ENCODE measurements at places on chromosomes 4 and X.

GRCh38 chr4:180967936-180968335, 1275.3 kb upstream of the TENM3 start:
- no peak for DNase-seq

- DNase-seq, result no peak
These were observed 12.7 kb downstream of the MSANTD1 start for GRCh38 chr4:3261411-3262207.

GRCh38 chr4:84718699-84719098, 135.8 kb downstream of the CDS1 start:
- DNase-seq, result no peak

GRCh38 chr4:168045354-168045753, 47.0 kb upstream of the ANXA10 start:
- no peak for DNase-seq

DNA sequence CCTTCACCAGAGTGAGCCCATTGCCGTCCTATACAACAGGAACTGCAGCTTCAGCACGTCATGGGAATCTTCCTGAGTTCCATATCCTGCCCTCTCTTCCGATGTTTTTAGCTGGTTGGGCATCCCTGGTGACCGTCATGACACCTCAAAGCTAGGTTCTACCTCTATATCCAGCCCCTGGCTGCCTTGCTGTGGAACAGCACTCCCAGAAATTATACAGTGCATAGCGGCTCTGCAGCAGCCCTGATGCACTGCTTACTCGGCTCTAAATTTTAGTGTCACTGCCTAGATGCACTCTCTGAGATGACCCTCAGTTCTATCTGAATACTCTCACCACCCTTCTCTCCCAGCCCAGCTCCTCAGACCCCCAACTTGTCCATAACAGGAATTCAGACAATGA, 44.3 kb downstream of the ARHGEF38 start:
- DNase-seq, result no peak

- DNase-seq, result no peak
These were observed 728.9 kb downstream of the PCDH18 start for GRCh38 chr4:136803433-136803832.

DNA sequence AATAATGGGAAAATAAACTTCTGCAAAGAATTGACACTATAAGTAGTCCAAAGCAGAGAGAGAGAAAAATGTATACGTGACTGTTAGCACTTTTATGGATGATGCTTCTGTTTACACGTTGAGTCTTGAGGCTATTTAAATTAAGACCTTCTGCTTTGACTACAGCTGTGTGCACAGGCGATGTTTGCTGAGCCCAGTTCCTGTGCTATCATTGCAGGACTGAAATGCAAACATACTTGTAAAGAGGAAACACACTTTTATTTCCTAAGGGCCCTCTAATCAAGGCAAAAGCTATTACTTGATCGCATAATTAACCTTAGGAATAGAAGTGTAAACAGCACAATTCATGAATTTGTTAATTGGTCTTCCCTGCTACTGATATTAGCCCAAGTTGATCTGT, 226.9 kb downstream of the FBXW7 start:
- DNase-seq, result no peak

DNA sequence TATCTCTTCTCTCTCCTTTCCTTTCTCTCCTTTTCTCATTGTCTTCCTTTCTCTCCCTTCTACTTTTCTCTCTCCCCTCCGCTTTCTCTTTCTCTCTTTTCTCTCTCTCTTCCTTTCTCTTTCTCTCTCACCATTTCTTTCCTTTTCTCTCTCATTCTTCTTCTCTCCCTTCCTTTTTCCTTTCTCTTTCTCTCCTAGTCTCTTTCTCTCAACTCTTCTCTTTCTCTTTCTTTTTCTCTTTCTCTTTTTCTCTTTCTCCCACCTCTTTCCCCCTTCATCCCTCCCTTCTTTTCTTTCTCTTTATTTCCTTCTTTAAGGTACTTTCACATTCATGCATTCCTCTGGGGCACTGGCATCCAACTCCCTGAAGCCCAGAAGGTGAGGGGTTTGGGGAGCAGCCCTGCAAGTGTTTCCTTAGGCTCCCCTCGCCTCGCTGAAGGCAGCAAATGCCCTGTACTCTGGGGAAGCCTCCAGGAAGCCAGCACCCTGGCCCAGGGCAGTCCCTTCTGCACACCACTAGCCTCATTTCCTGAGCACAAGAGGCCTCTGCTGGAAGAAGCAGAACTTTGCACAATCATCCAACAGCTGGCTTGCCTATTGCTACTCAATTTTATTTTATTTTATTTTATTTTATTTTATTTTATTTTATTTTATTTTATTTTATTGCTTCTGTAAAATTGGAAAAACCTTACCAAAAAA, 124.2 kb downstream of the NFKB1 start:
- DNase-seq, result no peak

GRCh38 chr4:139265654-139266053, 14.4 kb downstream of the MGARP start:
- DNase-seq, result no peak

GRCh38 chr4:15232366-15233263, 195.2 kb upstream of the C1QTNF7 start:
- DNase-seq, result no peak

DNA sequence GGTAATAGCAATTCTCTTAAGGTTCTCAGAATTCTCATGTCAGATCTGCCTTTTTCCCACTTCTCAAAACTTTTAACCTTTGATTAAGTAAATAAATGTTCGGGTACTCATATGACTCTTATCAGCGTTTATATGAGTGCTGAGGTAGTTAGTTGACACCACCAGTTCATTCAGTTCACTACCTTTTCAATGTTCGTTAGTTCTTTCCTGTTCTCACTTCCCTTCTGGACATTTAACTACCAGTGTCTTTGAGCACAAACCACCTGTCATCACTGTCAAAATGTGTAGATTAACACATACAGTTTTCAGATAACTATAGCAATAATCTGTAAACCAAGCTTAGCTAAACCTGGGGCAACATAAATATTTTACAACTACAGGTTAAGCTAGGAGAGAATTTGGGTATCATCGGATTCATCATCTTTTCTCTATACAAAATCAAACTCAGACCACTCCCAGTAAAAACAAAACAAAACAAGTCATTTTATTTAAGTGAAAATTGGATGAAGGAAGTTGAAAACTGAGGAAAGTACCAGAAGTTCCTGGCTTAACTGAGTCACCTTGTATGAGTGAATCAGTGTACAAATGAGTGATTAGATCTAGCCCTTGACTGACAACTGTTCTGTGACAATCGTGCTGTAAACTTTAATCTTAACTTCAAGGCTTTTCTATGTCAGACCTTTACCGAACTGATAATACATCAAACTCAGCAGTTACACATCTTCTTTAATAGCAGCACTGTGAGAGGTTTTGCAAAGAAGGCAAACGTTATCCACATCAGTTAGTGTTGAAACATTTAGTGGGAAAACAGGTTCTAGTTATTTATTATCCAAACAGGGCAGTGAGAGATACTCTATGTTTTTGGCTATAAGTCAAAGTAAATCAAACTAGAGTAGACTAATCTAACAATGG, 41.9 kb downstream of the ARHGEF38 start:
- DNase-seq, result no peak

DNA sequence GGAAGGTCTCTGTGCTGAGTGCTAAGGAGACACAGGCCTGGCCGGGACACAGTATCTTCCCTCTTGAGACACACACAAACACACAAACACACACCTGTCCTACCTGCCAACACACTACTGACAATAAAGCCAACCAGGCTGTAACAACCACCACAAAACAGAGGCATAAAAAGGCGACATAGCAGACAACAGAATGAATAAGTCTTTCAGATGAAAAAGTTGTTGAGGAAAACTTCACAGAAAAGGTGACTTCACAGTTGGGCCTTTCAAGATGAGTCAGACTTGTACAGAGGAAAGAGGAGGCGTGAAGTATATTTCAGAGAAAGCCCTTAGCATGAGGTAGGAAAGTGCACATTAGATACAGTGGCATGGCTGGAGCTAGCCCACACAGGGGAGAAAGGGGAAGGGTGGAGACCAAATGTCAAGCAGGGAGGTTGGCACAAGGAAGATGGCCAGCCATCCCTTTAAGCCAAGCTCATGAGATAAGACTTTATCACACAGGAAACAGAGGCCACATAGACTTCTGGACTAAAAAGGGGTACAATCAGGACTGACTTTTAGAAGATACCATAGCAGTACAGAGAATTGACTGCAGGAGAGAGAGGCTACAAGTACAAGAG, 54.0 kb downstream of the SLC9A7 start:
- no peak for DNase-seq

DNA sequence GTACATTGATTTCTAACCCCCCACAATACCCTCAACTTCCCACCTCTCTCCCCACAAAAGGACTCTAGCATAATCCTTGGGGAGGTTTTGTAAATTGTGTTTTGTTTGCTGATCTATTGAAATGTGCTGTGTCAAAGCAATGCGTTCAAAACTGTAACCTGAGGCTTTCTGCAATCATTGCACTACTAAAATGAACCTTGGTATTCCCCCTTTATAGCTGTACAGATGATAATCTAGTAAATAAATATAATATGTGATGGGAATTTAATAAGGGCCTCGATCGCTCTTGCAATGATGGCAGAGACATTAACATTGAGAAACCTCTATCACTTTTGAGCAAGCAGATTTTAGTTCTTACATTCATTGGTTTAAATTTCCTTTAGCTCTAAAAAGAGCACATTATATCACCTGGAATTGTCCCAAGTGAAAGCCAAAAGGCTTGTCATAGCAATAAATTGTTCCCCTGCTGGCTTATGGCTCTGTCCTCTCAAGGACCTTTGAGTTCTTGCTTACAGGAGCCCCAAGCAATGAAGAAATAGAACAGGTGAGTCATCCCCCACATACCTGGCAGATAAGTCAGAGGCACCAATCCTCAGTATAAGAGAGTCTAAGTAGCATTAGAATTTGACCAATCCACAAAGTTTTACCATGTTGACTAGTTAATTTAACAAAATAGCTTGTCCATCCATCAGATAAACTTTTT, 18.4 kb upstream of the ACE2 start:
- no peak for DNase-seq

GRCh38 chrX:46446727-46447378, 98.4 kb downstream of the ZNF674 start:
- DNase-seq, result peak; percentile 89

DNA sequence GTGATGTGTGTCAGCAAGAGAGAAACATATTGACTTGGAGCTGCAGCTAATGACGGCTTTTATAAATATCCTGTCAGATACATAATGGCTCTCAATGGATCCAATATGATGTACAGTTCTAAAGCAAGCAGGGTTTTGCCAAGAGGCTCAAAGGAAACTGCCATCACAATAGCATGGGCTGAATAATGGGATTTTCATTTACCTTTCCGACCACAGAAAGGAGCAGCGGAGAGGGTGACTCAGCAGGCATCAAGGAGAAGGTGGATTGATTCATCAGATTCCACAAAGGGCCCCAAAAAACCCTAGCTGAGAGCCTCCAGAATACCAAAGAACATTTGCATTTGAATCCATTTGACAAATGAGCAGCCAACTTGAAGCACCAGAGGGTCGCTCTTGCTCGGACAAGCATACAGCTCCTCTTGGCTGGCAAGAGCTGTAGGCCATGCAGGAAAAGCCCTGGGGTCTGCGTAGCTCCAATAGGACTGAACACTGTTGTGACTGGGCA, 355.7 kb upstream of the NOCT start:
- peak; percentile 21 for DNase-seq

GRCh38 chr4:23750125-23750524, 139.7 kb downstream of the PPARGC1A start:
- DNase-seq, result no peak

DNA sequence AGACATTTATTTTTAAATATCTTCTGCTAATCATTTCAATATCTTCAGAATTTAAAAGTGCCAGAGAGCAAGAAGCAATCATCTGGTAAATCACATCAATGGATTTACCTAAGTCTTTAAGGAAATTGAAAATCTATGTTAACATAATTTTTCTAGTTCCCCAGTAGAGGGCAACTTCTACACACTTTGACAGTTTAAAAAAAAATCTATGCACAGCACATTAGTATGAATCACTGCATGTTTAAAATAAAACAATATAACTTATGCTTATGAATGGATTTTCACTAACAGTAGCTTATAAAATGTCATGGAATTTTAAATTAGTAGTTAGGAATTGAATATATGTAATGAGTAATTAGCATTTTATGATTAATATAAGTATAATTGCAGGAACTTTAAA, 126.5 kb downstream of the REELD1 start:
- no peak for DNase-seq

DNA sequence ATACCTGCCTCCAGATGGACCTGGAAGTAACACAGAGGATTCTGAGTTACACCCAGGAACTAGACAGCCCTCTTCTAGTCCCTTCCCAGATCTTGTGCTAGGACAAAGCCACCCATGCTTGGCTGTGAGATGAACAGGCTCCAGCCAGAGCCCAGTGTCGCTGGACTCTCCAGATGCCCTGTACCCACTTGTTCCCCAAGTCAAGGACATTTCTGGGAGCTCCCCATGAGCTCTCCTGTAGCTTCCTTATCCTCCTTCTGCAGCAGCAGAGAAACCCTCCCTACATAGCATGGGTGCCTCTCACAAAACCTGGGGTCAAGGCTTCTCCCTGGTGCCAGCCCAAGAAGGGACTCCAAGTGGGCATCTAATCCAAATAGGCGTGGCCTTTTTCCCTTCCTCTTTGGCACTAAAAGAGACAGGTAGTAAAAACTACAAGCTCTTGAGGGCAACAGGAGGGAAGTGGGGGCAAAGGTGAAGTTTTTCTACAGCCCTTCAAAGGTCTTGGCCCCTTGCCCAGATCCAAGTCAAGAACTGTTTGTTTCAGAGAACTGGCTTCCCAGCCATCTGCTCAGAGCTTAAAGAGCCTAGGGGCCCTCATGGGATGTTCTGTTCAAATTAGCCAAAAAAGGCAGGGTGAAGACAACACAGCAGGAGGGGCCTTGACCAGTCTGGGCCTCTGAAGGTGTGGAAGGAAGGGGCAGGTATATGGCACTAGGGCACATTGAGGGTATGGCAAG, 8.5 kb upstream of the ERCC6L start:
- DNase-seq, result no peak

DNA sequence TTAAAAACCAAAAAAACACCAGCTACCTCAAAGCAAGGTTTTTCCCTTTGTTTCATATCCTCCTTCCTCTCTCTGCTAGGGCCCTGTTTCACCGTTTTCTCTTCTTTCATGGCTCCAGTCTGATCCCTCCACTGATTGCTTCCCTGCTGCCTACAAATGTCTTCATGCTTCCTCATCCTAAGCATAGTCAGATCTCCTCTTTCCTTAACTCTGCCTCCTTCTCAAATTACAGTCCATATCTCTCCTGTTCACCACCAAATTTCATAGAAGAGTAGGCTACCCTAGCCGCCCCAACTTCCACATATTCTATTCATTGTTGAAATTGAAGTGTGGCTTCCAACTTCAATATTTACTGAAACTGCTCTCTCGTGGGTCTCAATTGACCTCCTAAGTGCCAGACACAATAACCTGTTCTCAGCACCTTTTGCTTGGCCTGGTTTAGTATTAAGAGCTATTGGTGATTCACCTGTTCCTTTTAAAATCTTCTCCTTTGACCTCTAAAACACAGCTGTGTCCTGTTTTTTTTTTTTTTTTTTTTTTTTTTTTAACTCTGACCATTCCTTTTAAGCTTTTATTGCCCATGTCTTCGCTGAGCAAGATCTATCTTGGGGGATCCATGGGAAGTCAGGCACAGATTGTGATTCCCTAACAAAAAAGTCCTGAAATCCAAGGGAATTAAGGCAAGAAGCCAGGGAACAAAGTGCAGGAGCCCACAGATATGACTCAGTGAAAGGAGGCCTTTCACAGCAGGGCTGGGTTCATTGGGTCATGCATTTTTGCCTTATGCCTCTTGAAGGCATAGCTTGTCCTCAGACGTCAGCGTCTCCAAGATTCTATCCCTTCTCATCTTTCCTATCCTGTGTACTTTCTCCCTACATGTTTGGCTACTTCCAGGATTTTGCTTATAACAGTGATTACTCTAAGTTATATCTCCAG, 85.4 kb downstream of the RPS3A start:
- DNase-seq, result no peak
